ENCODE measurements at places on chromosomes 13 and 19. TPM values are rescaled to one million over a fixed set of nuclear protein-coding genes. Genes with fewer than 3 reads are reported as not detected.

DNA sequence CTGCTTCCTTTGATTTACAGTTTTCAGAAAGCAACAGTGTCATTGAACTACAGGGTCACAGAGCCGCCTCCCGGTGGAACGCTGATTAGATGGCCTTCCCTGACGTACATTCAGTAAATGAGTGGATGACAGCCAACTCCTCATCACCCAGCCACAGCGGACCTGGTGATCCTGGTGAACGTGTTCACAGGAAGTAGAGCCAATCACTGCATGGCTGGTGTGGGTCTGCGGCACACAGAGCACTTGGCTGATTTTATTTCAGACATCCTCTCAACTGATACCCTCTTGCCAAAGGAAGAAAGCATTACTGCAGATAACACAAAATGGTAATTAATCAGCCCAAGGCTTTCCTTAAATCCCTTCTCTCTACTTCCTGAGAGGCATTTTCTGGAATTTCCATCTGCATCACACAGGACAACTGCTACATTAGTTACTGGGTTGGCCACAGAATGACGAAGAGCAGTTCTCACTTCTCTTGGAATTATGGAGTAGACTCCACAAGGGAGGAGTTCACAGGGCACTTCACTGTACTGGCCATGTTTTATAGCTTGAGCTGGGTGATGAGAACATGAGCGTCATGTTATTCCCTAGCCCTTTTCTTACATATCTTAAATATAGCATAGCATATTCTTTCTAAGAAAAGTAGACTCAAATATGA is 84.0 kb upstream of the SLC7A1 start:
- no peak for DNase-seq

- no peak for DNase-seq
Observed at GRCh38 chr13:43981512-43982301, 102.0 kb downstream of the LACC1 start.

GRCh38 chr19:40279761-40280607 is 5.2 kb downstream of the AKT2 start:
- no peak for DNase-seq

DNA sequence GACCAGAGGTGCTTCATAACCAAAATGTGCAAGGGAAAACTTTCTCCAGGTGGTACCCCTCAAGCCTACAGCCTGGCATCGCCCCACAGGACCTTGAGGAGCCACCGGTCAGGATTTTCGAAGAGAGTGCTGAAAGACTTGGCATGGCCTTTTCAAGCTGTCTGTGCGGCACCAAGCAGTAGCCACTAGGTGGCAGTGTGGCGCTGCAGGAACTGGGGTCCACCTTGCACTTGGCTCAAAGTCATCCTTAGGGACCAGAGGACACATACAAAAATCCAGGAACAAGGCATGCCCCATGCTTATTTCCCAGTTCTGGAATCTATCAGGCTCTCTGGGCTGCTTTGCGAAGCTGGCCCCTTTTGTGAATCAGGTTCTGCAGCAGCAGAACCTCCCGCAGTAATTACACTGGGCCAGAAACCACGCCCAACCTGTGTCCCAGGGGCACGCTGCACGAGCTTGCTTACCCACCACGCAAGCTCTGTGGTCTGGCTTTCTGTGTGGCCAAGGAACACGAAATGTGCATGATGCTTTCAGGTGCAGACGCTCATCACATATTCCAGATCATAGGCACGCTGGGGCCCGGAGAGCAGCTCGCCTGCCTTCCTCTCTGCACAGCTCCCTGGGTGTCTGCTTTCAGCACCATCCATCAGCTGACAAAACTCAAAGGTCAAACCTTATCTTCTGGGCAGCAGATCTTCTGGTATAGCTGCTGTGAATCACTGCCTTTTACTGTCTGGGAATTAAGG is 87.2 kb downstream of the SLC7A1 start:
- peak; percentile 88 for DNase-seq

ZBTB7A gene
- total RNA-seq = 3.5 TPM

DAND5 gene
- 0.18 TPM for total RNA-seq

DNA sequence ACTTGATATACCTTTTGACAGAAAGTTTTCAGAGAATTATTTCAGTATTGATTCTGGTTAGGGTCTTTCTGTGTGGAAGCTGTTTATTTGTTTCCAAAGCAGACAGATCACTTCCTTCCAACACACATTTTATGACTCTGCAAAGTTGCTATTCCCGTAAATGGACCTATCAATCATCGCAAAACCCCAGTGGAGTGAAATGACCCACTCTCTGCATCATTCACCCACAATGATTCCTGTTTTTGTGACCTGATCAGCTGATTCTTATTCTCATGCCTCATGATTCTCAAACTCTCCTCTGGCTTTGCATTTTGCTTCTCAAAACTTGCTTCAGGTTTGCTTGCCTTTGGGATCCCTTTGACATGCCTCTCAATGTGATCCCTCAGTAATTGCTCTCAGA is 453.7 kb downstream of the PCDH17 start:
- DNase-seq = no peak

- no peak for DNase-seq
Observed at GRCh38 chr13:74641586-74641985, 507.4 kb upstream of the KLF12 start.

GRCh38 chr13:73832128-73832588 is 302.0 kb downstream of the KLF12 start:
- no peak for DNase-seq

GRCh38 chr19:5035105-5035761 is 66.3 kb downstream of the KDM4B start:
- DNase-seq = no peak

GRCh38 chr19:35013820-35014754 is 14.0 kb downstream of the GRAMD1A start:
- no peak for DNase-seq

ZNF285 gene
- total RNA-seq = 21.1 TPM

ZNF534 gene
- 1.5 TPM for total RNA-seq

DNA sequence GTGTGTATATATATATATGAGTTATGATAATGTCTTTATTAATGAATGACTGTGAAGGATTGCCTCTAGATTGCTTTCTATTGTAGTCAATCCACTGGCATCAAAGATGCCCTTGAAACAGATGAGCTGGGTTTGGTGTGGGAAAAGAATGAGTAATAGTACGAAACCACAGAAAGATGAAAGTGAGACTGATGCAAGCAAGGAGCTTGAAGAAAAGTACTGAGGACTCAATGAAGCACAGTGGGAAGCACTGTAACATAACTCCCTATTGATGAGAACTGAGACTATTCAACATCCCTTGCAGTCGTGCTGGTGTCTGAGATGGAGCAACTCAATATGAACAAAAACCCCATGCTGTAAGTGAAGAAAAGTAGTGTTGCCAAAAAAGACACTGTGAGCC is 1794.2 kb downstream of the SLITRK5 start:
- DNase-seq = no peak

- DNase-seq = peak; percentile 30
Observed at GRCh38 chr13:102642475-102642874, 45.7 kb downstream of the TPP2 start.

GRCh38 chr19:3748965-3749364 is 12.5 kb downstream of the APBA3 start:
- no peak for DNase-seq

OR4F17 gene
- total RNA-seq = not detected

PDX1 gene
- total RNA-seq = not detected

DNA sequence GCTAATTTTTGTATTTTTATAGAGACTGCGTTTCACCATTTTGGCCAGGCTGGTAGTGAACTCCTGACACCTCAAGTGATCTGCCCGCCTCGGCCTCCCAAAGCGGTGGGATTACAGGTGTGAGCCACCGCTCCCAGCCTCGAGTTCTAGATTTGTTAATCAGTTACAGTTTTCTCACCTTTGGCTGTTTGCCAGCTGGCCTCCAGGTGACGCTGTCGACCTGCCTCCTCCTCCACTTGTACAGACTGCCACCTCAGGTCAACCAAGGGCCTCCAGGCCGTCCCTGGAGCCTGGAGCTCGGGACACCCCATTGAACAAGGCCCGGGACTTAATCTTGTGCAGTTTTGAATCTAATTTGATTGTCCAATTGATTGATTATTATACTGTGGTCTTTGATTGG is 45.5 kb downstream of the IER2 start:
- DNase-seq = no peak

DNA sequence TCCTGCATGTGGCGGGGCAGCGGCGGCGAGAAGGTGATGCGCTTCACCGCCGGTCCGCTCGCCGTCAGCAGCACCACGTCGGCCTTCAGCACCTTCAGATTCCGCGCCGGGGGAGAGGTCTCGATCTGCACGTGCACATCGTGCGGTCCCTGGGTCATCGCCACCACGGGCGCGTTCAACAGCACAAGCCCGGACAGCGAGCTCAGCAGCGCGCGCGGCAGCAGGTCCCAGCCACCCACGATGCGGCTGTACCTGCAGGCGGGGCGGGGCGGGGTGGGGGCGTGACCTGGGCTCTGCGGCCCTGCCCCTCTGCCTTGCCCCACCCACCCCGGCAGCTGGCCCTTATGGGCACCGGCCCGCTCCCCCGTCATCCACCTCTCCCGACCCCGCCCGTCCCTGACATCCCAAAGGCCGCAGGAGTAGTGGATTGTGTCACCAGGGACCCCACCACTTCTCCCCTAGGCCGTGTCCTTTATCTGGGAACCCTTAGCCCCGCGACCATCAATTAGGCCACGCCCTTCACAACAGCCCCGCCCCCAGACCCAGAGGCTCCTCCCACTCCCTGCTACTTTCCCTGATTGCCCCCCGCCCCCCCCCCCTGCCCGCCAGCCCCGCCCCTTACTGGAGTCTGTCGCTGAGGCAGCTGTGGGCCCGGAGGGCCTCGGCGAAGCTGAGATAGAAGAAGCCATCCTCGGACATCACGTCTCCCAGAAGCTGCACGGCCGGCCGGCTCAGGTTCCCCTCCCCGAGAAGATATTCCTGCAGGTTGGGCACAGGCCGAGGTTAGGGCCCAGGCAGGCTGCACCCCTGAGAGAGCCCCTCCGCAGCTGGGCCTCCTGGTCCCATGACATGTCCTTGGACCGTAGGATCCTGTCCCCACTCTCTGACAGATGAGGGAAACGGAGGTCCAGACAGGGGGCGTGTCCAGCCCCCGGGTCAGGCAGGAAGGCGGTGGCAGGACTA is 6.1 kb downstream of the IL4I1 start:
- peak; percentile 28 for DNase-seq

DNA sequence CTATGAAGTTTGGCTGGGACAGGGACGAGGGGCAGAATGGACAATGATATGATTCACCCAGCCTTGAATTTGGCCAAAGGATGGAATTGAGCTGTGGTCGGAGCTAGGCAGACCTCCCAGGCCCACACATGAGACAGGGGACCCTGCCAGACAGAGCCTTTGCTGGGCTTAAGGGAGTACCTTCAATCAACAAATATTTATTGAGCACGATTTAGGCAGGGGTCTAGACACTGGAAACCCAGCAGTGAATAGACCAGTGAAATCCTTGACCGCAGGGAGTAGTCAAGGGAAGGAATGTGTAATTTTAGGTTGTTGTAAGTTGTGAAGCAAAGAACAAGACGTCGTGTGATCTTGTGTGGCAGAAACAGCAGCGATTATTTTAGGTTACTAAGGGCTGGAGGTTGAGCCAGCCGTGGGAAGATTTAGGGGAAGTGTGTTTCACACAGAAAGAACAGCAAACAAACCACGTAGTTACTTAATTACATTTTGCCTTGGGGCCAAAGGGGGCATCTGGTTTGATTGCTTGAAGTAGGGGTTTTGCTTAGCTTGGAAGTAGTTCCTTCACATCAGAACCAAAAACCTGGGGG is 16.9 kb upstream of the AP1M2 start:
- no peak for DNase-seq

DNA sequence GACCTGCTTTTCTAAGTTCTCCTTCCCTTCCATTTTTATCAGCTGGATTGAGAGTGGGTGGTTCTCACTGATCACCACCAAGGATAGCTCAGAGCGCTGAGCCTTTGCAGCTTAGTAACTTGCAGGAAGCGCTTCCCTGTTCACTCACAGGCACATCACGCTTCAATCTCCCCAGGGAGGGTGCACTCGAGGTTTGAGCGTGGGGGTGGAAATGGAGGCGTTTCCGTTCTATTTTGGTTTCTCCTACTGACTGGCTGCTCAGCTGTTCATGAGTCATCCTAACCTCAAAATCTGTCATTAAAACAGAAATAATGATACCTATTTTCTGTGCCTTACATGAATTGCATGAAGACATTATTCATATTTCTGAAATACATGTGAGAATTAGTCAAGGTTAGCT is 292.1 kb downstream of the SPRY2 start:
- peak; percentile 76 for DNase-seq

- peak; percentile 62 for DNase-seq
Observed at GRCh38 chr19:11020982-11021759, 60.3 kb downstream of the SMARCA4 start.

FGF22 gene
- not detected for total RNA-seq

DNA sequence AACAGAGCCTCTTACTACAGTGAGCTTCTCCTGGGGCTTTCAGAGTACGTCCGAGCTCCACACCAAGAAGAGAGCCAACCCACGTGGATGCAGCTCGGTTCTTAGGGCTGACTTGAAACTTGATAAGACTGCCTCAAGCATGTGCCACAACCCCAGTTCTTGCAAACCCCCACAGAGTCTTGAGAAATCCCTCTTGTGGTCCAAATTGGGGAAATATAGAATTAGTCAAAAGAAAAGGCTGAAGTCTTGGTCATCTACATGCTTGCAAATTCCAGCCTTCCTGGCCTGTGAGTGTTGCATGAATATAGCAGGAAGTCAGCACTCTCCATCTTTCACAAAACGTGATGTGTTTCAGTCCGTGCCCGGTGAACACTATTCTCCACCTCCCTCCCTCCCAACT is 95.2 kb downstream of the GGACT start:
- DNase-seq = no peak

GRCh38 chr19:33248954-33249613 is 23.4 kb upstream of the SLC7A10 start:
- DNase-seq = no peak

SBK3 gene
- total RNA-seq = not detected

GRCh38 chr19:54430306-54431254 is 15.3 kb downstream of the TTYH1 start:
- DNase-seq = peak; percentile 53

- DNase-seq = no peak
Observed at GRCh38 chr13:90552702-90553101, 794.8 kb upstream of the MIR17HG start.

DNAJC15 gene
- total RNA-seq = 12.0 TPM

DNA sequence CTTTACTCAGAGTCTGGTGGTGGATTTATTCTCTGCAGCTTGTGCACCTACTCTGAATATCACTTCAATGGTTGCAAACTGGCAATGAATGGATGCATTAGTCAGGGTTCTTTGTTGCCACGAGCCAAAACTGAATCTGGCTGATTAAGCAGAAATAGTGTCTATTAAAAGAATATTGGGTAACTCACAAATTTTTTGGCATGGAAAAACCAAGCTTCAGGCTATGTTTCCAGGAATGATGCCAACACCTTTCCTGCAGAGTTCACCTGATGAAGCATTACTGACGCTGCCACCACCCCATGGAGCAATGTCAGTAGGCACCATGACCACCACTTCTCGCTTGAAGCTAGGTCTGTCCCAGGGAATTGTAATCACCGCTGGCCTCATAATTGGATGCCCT is 597.8 kb upstream of the SLC10A2 start:
- peak; percentile 28 for DNase-seq

IL27RA gene
- 1.1 TPM for total RNA-seq

DNA sequence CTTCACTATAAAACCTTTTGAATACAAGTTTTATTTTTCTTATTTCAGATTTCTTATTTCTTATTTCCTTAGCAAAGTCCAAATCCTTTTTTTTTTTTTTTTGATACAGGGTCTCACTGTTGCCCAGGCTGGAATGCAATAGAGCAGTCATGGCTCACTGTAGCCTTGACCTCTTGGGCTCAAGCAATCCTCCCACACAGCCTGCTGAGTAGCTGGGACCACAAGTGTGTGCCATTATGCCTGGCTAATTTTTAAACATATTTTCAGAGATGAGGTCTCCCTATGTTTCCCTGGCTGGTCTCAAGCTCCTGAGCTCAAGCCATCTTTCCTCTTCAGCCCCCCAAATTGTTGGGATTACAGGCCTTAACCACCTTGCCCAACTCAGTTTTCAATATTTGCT is 334.3 kb downstream of the DLEU7 start:
- no peak for DNase-seq

All from cerebellum (tissue), 4 donors.